ENCODE measurements at places on chromosomes 1 and 21. TPM values are rescaled to one million over a fixed set of nuclear protein-coding genes. Genes with fewer than 3 reads are reported as not detected.

The BLACAT1 gene
- total RNA-seq = not detected

GRCh38 chr1:107010582-107010981, 45.9 kb upstream of the PRMT6 start:
- no peak for DNase-seq

GRCh38 chr1:87903242-87903641, 574.6 kb downstream of the LMO4 start:
- DNase-seq = no peak

DNA sequence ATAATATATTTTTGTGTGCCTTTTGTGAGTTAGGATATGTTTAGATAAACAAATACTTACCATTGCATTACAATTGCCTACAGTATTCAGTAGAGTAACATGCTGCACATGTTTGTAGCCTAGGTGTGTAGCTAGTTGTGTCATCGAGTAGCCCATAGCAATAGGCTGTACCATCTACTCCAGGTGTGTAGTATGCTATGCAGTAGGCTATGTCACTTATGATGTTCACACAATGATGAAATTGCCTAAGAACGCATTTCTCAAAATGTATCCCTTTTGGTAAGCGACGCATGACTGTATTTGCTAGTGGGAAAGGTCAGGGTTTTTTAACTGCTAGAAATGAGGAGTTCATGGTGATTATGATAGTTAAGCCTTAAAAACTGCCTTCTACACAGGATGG, 30.0 kb upstream of the B3GALT5 start:
- DNase-seq = no peak

DNA sequence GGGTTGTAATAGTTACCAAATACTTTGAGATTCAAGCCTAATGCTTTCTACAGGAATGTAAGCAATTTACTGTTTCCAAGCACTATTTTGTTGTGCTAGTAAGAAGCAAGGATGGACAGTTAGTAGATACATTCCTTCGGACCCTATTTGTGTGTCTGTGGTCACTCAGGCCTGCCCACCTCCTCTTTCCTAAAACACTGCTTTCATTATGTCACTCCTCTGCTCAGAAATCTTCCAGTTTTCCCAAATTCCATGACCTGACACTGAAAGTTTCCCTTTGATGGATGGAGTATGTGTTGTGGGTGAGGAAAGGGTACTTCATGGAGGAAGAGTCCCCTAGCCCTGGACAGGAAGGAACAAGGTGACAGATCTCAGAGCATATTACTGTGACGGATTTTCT, 141.1 kb downstream of the DISP1 start:
- DNase-seq = no peak

GRCh38 chr1:27314169-27314568, 7.8 kb upstream of the TMEM222 start:
- peak; percentile 36 for DNase-seq
